ENCODE measurements at places on chromosomes 1 and 21.

- DNase-seq, result no peak
Observed at GRCh38 chr1:16205891-16206546, 6.4 kb downstream of the ARHGEF19 start.

GRCh38 chr1:6308449-6308848, 47.6 kb upstream of the GPR153 start:
- DNase-seq, result no peak

GRCh38 chr21:36149788-36150711, 6.6 kb upstream of the DOP1B start:
- DNase-seq, result no peak

- no peak for DNase-seq
Observed at GRCh38 chr21:44955141-44955797, 15.4 kb downstream of the SLX9 start.

- no peak for DNase-seq
Observed at GRCh38 chr1:185704181-185704580, 30.0 kb upstream of the HMCN1 start.

DNA sequence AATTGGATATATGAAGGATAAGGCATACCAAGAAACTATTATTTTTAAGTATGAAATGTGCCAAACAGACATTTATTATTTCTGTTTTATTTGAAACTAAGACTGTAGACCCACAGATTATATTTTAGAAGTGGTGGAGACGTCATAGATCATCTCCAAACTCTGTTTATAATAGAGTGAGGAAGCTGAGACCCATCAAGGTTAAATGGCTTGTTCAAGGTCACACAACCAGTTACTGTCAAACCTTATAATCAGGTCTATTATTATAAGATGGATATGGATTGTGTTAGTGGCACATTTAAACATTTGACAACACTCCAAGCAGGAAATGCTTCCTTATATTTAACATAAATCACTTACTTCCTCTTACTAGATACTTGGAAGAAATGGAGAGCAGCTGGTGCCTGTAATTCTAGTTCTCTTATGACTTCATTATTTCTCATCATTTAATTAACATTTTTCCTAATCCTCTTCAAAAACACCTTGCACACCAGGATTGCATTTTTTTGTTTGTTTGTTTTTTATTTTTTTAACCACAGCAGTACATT, 117.0 kb downstream of the NEK7 start:
- DNase-seq, result no peak

- DNase-seq, result no peak
Observed at GRCh38 chr1:16219968-16220500, 7.6 kb upstream of the ARHGEF19 start.

GRCh38 chr1:193019442-193020026, 39.6 kb downstream of the UCHL5 start:
- DNase-seq, result no peak

DNA sequence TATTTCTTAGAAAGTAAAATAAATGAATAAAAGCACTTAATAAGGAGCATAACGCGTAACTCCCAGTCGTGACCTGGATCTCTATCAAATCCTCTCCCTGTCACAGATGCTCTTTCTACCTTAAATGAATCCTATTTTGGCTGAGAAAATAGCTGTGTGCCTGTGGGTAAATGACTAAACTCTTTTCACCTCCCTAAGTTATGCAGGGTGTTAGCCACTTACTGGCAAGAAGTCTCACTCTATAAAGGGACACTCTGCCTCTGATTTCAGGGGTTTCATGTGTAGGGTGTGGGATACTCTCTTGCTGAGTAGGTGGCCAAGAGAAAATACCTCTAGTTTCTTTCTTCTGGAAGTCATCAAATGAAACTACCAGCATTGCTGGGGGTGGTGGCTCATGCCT, 24.3 kb upstream of the PPP1R15B start:
- no peak for DNase-seq

DNA sequence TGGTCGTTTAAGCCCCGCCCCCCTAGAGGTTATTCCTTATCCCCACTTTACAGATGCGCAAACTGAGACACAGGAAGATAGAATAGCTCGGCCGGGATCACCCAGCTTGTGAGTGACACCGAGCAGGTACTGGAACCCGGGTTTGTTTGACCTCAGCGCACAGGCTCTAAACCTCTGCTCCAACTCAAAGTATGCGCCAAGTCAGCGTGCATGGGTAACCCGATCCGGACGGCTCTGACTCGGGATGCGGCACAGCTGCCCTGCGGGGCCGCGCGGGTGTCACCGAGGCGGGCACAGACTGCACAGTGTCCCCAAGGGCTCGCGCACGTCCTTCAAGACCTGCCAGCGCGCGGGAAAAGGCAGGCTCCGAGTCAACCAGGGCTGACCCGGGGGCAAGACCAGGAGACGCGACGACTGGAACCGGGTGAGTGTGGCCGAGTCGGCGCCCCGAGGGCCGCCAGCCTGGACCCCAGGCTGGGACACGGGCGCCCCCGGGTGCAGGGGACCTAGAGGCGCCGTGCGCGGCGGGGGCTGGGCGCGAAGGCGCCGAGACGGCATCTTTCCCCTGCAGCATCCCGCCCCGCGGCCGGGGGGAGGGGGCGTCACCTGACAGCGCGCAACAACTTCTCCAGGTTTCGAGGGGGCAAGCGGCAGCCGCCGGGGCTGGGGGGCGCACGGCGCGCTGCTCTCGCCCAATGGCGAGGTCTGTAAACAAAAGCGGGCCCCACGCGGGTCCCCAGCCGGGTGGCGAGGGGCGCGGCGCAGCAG, 101.9 kb upstream of the SOD1 start:
- DNase-seq, result no peak

GRCh38 chr21:46323227-46323709, 402 bp downstream of the C21orf58 start:
- DNase-seq, result no peak
